ENCODE measurements at places on chromosomes 1 and 21. TPM values are rescaled to one million over a fixed set of nuclear protein-coding genes. Genes with fewer than 3 reads are reported as not detected.

DNA sequence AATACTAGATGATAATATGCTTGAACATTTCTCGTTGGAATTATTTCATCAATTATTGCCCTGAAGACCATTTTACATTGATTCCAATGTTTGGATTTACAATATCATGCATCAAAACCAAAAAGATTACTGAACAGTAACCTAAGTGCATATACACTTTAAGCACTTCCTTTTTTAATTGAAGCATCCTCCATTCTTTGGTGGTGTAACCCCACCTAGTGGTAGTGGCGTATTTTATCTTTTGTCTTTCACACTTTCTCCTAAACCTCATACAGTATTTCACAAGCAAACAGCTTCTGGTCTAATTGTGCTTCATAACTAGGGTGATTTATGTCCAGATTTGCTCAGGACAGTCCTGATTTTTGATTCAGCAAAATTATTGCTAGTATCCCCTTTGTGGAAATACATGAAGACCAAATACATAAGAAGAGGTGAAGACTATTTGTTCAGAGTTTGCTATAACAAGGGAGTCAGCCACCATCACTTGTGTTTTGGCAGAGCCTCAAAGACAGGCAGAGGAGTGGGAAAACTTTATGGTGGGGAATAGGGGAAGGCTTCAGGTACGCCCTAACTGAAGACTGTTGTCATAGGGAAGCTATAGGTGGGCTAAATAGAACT, 3.4 kb upstream of the NVL start:
- H3K27ac ChIP-seq, result no peak overlapping the region
- H3K27me3 ChIP-seq, result no peaks in the 10 kb centered on the region
- DNase-seq, result peak; percentile 83
- no peak overlapping the region for H3K4me3 ChIP-seq

GRCh38 chr1:187961895-187962294, 1133.1 kb downstream of the PLA2G4A start:
- no peaks in the 10 kb centered on the region for H3K4me1 ChIP-seq
- H3K4me3 ChIP-seq, result no peak overlapping the region
- H3K27me3 ChIP-seq, result no peaks in the 10 kb centered on the region
- DNase-seq, result no peak

The SPRR3 gene
- total RNA-seq, result not detected

The BOLA1 gene
- total RNA-seq, result 11.3 TPM

DNA sequence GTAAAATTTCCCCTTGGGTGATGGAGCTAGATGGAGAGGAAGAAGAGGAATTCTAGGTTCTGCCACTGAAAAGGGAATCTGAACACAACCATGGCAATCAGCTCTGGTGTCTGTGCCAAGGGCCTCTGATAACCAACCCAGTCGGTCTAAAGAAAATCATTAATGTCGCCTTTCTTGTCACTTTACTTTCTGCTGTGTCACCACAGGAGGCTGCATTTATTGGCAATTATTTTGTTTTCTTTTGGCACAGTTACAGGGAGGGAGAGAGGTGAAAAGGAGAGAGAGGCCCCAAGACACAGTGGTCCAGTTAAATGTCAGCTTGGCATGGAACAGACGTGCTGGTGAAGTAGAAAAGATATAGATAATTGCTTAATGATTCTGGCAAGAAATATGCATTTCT, 287.0 kb downstream of the ASTN1 start:
- no peaks in the 10 kb centered on the region for H3K36me3 ChIP-seq
- H3K4me1 ChIP-seq, result no peaks in the 10 kb centered on the region
- no peaks in the 10 kb centered on the region for H3K27me3 ChIP-seq
- H3K4me3 ChIP-seq, result no peak overlapping the region

The NTMT2 gene
- total RNA-seq, result not detected

- no peak overlapping the region for H3K4me3 ChIP-seq
- H3K36me3 ChIP-seq, result no peaks in the 10 kb centered on the region
- DNase-seq, result peak; percentile 58
- H3K4me1 ChIP-seq, result peaks cover 4% of the 10 kb centered on the region
- H3K27me3 ChIP-seq, result no peaks in the 10 kb centered on the region
- H3K27ac ChIP-seq, result peak overlapping the region; percentile 60
Observed at GRCh38 chr1:211735208-211736170, 60.1 kb upstream of the NEK2 start.

DNA sequence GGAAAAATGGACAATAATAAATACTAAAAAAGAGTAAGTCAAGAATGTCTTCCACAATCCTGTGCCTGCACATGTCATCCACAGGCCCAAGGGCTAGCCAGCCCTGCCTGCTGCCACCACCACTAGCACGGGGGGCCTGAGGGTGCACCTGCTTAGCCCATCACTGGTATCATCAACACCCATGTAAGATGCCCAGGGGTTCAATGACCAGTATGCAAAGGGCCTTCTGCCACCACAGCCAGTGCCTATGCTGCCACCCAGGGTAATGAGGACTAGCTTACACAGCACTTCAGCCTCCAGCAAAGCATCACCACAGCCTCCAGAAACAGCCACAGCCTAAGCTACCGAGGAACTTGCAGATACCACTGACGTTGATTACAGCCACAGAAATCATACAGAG, 46.3 kb downstream of the POFUT2 start:
- no peak for DNase-seq
- no peaks in the 10 kb centered on the region for H3K36me3 ChIP-seq
- H3K27ac ChIP-seq, result no peak overlapping the region
- no peaks in the 10 kb centered on the region for H3K4me1 ChIP-seq
- no peak overlapping the region for H3K4me3 ChIP-seq

DNA sequence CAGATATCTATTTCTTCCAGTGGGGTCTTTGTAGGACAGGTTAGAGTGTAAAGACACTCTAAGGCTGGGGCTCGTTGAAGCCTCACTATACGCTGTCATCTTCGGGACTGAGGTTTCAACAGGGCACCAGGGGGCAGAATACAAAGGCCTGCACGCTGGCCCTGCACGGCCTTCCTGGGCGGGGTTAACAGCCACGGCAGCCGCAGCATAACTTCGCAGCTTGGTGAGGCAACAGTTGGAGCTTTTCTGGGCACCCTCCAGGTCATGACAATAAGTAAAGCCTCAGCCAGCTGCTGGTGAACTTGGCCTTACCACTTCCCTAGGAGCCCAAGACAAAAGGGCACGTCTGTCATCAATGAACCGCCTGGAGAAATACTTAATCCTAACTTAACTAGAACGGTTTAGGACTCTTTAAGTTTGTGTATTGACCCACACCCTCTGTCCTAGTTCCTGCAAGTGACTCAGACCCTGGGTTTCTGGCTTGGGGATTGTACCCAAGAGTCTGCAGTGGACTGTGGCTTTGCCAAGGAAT, 2.3 kb upstream of the RUNX1 start:
- H3K27ac ChIP-seq, result peak overlapping the region; percentile 35
- no peaks in the 10 kb centered on the region for H3K27me3 ChIP-seq
- H3K36me3 ChIP-seq, result no peaks in the 10 kb centered on the region
- peak; percentile 91 for DNase-seq
- H3K4me3 ChIP-seq, result no peak overlapping the region
- peaks cover 36% of the 10 kb centered on the region for H3K4me1 ChIP-seq

DNA sequence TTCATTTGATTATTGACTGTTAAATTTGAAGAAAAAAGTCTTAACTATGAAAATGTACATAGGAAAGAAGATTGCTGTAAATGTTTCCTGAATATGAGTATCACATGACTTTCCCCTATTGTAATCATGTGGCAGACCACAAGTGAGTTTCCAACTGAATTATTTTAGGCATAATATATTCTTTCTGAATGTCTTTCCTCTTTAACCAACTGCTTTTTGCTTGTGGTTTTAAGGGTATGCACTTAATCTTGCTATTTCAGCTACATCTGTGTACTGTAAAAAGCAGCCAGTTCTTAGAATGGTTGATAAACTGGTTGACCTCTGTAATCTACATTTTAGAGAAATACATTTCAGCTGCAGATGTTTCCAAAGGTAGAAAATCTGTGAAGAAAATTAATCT, 400.7 kb downstream of the NEGR1 start:
- H3K4me1 ChIP-seq, result peaks cover 19% of the 10 kb centered on the region
- H3K27ac ChIP-seq, result no peak overlapping the region
- no peak overlapping the region for H3K4me3 ChIP-seq
- no peak for DNase-seq
- H3K27me3 ChIP-seq, result no peaks in the 10 kb centered on the region
- no peaks in the 10 kb centered on the region for H3K36me3 ChIP-seq

The FOXO6 gene
- total RNA-seq, result not detected

The PADI1 gene
- total RNA-seq, result not detected

Measured in stomach (tissue), 19 donors.